ENCODE measurements at places on chromosomes 13 and 19.

DNA sequence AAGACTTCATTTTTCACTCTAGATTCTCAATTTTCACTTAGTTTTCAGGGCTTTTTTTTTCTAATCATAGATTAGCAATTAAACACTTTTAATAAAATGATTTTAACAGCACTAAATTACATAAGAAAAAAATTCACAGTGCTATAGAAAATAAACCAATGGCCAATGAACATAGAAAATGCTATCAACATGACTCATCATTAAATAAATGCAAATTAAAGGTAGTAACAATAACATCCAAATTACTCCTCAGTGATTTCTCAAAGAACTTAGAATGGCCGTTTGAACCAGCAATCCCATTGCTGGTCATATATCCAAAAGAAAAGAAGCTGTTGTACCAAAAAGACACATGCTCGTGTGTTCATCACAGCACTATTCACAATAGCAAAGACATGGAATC, 1058.9 kb downstream of the UQCRFS1 start:
- DNase-seq, result no peak

DNA sequence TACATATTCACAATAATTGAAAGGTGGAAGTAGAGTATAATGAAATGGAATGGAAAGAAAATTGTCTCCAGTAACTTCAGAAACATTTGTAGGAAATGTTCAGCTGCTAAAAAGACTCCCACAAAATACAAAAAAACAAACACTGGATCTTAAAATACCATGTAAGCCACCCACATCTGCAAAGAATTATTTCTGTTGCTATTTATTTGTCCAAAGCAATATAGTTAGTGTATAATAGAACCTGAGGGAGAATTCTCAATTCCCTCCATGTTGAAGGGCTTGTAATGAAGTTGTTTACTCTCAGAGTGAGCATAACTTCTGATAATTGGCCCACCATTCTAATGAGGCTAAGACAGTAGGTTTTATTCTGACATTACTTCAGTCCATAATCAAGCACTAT, 37.4 kb upstream of the KLF12 start:
- no peak for DNase-seq

GRCh38 chr13:27267596-27267995, 3.0 kb upstream of the RASL11A start:
- no peak for DNase-seq

GRCh38 chr19:21604951-21605476, 99.6 kb downstream of the ZNF429 start:
- peak; percentile 40 for DNase-seq

DNA sequence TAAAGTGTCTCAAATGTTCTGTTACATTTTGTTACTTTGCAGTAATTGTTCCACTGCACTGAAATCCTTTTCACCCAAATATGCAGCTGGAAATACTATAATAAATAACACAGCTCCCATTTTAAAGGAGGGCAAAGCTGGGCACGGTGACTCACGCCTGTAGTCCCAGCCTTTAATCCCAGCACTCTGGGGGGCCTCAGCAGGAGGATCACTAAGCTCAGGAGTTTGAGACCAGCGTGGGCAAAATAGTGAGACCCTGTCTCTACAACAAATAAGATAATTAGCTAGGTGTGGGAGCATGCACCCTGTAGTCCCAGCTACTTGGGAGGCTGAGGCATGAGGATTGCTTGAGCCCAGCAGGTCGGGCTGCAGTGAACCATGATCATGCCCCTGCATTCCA, 7.5 kb upstream of the UBAC2 start:
- DNase-seq, result no peak

Data from D721Med (cell line).